ENCODE measurements at places on chromosomes 3 and 15.
A peak's percentile ranks its signal among the peaks of the same experiment; 100 is the strongest.

GRCh38 chr3:193775421-193776077, 182.5 kb downstream of the OPA1 start:
- no peak for DNase-seq

- no peak for DNase-seq
These were observed 214.6 kb upstream of the MDFIC2 start for GRCh38 chr3:70527026-70527425.

DNA sequence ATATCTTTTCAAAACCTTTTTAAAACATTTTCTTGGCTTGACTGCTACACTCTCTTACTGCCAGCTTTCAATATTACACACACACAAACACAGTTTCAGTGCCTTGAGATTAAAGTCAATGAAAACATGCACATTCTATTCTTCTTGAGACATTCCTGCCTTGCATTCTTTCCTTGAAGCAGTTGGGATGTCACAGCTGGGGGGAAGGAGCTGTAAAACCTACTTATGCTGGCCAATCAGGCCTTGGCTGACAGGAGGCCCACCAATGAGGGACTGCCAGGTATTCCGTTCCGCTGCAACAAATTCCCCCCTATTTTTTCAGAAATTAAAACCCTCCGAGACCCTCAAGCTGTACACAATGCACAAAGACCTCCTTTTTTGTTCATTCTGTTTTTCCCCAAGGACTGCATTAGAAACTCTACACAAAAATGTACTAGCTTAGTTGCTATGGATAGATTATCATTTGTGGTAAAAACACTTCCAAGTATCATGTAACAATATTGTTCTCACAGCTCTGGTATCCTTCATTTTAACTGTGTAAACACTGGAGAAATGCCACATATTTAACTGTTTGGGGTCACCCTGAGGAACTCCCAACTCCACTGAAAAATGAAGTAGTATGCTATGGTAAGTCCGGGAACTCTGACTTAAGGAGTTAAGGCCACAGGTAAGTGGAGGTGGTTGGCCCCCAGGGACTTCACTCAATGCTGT, 18.5 kb downstream of the FSTL1 start:
- DNase-seq = no peak

DNA sequence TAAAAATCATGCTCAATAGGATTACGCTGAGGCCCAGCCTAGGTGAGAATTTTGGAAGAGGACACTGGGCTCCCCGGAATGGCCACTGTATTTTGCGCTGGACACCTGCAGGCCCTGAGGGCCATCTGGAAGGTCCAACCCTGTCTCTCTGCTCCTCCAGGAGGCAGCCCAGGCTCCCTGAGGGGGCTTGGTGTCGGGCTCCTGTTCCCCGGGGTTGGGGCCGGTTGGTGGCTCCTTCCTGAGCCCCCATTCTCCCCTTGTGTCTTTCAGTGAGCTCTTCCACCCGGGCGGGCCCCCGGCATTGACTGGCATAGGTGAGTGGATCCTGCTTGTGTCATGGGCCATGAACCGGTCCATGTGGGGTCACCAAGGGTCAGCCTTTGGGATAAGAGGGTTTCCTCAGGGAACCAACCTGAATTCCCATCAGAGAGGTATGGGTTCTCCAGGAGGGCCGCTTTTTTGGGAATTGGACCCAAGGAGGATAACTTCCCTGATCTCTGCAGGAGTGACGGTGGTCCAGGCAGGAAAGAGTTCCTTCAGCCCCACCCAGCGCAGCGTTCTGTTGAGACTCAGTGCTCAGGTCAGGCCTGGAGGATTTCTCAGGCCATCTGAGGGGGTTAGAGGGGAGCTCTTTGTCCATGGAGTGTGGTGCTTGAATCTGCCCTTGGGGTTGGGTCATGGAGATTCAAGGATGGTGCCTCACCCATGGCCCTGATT, 187.8 kb downstream of the UBE3A start:
- no peak for DNase-seq

DNA sequence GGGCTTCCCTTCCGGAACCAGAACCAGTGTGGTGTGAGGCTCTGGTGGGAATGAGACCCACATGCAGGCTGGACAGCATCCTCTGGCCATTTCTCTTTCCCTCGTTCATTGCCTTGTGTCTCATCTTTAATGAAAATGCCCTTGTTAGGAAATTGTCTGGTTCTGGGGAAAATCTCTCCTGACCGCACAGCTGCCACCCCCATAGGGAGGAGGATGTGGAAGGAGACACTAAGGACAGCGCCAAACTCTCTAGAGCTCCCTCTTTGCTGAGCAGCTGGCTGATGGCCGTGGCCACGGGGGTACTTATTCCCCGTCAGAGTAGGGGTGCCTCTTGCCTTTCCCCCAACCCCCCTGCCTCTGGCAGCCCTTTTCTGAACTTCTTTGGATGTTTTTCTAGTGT, 297.6 kb upstream of the C2CD4B start:
- no peak for DNase-seq

- no peak for DNase-seq
These were observed 891 bp downstream of the RFT1 start for GRCh38 chr3:53129344-53129743.

GRCh38 chr15:32796856-32797255, 79.1 kb downstream of the GREM1 start:
- DNase-seq = no peak

DNA sequence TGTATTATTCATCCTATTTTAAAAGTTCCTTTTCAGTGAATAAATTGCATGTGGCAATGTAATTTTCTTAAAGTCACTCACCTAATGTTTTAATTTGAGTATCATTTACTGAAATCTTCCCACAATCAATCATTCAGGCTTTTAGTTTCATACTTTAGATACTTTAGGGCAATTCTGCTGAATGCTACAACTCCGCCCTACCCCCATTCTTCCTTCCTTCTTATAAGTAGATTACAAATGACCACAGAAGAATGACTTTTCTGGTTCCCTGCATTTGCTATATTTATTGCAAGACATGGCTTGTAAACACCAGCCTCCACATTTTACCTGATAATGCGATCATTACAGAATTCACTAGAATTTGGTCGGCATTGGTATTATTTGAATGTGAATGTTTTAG, 1061.9 kb downstream of the FHIT start:
- DNase-seq = no peak

- DNase-seq = no peak
These were observed 15.9 kb downstream of the ATG7 start for GRCh38 chr3:11288021-11288491.

DNA sequence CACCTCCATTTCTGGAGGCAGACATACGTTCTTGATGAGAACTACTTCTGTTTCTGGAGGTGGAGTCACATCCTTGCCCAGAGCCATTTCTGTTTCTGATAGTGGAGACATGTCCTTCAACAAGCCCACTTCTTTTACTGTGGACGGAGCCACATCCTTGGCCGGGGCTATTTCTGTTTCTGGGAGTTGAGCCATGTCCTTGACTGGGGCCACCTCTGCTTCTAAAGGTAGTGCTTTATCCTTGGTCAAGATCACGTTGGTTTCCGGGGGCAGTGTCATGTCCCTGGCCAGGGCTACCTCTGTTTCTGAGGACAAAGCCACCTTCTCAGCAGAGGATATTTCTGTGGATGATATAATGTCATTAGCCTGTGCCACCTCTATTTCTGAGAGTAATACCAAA, 100.0 kb downstream of the MAP4 start:
- no peak for DNase-seq

DNA sequence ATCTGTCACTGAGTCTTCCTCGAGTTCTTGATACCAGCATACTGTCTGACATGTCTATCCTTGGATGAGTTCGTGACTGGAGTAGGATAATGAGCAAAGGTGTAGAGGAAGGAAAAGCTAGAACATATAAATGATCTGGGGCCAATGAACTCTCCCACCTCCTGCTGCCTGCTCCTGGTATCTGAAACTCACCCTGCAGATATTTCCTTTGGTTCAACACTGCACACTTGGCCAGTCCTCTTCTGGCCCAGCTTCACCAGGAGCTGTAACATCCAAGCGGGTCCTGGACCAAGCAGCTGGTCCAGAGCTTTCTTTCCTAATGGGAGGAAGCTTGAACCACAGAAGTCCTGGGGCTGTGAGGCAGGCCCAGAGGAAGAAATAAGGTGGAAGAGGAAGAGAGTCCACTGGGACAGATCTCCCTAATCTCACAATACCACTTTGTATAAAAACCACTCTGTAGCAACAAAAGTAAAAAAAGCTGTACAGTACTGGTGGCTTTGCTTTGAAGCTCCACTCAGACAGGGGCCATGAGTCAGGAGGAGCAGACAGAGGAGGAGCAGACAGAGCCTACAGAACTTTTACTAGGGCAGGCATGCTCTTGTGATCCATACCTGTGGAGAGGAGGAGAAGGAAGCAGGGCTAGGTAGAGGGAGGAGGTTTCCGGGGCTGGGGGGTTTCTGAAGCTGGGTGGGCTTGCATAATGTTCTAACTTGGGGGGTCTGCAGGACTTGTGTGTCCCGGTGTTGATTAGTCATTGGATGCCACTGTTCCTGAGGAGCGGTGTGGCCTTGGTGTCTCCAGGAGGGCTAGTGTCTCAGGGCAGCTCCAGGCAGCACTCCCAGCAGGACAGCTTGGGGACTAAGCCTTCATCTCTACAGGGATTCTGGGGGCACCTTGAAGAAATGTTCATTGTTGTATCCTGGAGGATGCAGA, 166.9 kb downstream of the ABHD5 start:
- no peak for DNase-seq

- DNase-seq = no peak
These were observed 80.9 kb downstream of the TMCC1 start for GRCh38 chr3:129812589-129812988.

GRCh38 chr15:36591536-36592411, 12.3 kb downstream of the CDIN1 start:
- DNase-seq = no peak

GRCh38 chr3:160676547-160677303, at the start of gene ARL14:
Gene ARL14 (plus strand): TSS chr3:160677160. CDS start chr3:160677347, 187 bp downstream.
- DNase-seq = no peak

DNA sequence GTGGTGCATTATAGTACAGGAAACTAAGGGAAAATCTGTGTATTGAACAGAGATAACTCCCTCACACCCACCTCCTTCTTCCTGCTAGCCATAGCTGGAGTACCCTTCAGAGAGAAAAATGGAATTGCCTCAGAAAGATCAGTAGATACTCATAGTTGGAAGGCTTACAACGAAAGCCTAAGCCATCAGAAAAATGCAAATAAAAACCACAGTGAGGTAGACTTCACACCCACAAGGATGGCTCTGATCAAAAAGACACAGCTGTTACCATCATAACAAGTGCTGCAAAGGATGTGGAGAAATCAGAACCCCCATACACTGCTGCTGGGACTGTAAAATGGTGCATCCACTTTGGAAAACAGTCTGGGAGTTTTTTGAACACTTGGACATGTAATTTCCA, 7.4 kb upstream of the DLG1 start:
- DNase-seq = no peak

DNA sequence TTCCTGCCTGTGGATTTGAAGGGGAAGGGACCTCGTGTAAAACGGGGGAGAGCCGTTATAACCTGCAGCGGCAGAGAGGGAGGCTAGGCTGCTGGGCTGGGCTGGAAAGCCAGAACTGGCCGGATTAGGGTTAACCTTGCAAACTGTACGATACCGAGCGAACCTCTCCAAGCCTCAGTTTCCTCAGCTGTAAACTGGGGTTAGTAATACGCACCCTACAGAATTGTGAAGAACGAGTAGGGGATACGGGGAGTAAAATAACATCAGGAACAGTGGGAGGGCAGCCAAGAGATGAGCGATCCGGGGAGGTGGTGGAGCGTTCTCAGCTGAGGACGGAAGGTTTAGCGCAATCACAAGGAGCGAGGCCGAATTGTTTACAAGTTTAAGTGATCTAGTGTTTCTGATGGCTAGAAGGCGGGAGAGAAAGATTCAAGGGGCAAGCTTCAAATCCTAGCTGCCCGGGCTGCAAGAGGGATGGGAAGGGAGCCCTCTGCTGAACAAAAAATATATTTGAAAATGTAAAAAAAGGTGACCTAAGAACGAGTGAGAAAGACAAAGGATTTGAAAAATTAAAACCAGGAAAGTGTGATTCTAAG, 768 bp upstream of the SEMA5B start:
- DNase-seq = peak; percentile 48

- no peak for DNase-seq
These were observed 180.0 kb upstream of the TGFBR2 start for GRCh38 chr3:30426293-30426993.

DNA sequence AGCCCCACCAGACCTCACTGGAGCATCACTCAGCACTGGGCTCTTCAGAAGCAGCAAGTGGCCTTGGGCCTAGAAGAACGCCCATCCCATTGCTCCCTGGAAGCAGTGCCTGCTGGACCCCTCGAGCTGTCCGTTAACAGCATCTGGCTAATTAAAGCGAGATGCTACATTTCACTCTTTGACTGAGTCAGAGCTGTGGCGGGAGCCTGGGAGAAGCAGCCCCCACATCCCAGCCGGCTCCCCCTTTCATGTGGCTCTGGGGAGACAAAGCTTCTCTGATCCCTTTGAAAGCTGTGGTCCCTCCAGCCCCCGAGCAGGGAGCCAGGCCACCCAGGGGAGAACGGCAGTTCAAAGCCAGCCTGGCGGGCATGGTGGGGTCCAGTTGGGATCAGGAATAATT, 103.7 kb downstream of the MEGF11 start:
- no peak for DNase-seq

DNA sequence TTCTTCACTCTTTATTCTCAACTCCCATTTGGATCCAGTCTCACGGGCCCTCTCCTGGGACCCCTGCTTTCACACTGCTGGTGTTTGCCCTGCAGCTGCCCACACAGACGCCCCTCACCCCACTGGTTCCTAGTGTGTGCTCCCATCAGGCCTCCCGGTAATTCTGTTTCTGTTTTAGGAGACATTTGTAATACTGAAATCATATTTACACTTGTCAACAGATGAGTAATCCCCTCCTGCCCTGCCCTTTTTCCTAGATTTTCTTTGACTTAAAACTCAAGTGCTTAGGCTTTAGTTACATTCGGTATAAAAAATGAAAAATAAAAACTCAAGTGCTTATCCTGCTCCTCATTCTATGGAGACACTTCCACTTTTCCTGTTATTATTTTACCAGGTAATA, 18.4 kb upstream of the ABTB1 start:
- DNase-seq = no peak

GRCh38 chr15:44710236-44711095, 657 bp downstream of the PATL2 start:
- DNase-seq = no peak

DNA sequence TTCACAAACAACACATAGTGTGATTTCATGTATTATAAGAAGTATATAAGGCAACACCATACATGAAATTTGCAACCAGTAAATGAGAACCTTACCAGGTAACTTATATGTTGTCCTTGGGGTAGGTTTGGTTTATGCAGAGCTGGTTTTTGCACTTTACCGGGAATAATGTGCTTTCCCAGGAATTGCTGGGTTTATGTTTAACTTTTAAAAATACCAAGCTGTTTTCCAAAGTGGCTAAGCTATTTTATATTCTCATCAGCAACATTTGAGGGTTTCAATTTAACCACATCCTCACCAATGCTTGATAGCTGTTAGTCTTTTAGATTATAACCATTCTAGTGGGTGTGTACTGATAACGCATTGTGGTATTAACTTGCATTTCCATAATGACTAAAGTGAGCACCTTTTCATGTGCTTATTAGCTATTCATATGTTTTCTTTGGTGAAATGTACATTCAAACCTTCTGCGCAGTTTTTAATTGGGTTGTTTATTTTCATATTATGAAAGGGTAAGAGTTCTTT, 71.6 kb downstream of the KY start:
- no peak for DNase-seq

GRCh38 chr3:96863129-96863740, 48.8 kb downstream of the EPHA6 start:
- no peak for DNase-seq

Data from GM12891 (cell line).